ENCODE measurements at places on chromosomes 16 and 17.

GRCh38 chr16:70600730-70601129 is 45.6 kb upstream of the IL34 start:
- DNase-seq = no peak

DNA sequence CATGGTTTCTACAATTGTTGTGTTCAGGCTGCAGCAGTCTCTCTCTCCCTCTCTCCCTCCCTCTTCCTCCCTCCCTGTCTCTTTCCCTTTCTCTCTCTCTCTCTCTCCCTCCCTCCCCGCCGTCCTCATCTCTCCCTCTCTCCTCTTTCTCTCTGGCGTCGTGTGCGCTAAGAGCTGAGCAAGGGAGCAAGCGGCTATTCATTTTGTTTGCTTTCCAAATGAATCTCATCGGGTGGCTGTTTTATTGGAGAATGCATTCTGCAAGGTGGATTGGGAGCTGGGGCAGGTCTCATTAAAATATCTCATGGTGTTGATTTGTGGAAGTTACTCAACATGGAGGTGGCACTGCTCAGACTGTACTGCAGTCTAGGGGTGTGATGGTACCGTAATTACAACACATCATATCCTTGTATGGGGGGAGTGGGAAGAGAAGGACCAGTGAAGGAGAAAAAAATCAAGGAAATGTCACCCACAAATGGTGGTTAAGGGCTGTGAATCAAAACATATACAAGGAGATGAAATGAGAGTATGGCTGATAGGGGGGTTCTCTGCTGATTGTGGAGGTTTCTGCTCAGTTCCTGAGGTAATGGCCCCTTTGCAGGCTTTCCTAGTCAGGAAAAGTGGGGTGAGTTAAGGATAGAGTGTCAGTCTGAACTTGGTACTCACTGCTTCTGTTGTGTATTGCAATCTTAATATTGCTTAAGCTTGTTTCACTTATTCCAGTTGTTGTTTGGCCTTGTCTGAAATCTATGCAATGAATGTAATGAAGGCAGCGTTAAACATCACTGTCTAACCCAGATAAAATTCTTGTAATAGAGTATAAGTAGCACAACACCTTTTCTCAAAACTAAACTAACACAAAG is 2.7 kb downstream of the MSL1 start:
- DNase-seq = no peak

DNA sequence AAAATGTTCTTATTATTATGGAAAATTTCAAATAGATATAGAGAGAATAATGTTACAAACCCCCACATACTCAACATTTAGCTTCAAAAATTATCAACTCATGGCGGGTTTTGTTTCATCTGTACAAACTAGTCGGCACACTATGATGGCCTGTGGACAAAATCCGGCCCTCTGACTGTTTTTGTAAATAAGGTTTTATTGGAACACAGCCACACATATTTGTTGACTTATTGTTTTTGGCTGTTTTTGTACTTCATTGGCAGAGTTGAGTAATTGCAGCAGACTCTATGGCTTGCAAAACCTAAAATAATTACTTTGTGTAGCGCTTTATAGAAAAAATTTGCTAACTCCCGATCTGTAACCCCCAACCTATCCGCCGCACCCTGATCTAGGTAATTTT is 41.4 kb upstream of the CLEC18A start:
- DNase-seq = no peak

DNA sequence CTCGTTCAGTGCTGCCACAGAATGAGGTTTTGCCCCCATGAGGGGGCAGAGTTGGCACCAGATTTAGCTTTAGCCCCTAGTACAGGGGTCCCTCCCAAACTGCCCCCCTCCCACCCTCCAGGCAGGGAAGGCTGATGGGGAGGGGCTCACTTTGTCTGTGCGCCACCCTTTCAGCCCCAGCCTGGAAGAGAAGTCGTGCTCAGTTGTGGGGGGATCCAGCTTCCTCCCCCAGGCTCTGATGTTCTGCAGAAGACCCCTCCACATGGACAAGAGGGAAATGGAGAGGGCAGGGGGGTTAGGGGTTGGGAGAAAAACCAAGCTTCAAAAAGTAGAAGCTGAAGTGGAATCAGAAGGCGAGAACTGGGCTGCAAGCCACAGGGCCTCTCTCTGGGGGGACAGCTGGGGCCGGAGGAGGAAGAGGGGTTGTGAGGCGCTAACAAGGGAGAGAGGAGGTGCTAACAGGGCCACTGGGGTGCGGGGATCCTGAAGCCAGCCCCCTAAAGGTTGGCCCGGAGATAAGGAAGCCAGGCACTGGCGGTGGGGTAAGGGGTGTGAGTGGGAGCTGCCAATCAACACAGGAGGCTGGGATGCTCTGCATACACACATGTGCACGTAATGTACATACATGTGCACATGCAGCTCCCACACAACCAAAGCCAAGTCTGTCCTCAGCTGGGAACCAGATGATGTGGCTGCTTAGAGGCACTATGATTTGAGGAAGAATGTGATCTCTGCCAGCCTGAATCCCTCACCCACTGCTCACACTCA is 7.0 kb upstream of the TMEM92 start:
- DNase-seq = peak; percentile 29

DNA sequence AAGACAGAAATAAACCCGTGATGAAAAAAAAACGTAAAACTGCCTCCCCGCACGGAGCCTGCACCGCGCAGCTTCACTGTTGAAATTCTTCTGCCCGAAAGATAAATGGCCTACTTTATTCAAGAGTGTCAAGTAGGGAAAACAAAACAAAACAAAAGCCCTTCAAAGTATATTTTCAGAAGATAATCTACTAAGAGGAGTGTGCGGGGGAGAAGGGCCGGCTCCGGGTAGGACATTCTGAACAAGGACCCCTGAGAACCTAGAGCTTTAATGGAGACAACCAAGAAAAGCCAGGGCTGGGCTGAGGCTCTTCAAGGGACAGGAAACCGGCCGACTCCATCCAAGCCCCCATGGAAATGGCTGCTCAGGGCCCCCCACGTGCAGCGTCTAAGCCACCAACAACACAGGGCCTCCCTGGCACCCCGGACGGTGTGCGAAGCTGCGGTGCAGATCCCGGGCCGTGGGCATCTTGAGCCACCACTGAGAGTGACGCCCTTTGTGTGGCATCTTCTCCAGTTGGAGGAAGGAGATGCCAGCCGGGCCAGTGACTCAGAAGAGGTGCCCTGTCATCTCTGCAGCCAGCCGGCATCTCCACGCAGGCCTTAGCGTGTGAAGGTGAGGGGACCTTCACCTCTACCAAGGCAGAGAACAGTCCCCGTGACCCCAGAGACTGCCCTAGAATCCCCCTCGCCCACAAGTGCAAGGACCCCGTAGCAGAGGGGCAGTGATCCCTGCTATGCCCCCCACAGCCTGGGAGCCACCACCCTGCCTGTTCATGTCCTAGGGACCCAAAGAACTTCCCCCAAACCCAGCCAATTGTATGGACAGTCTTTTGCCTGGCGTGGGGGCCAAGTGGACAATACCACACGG is 250.8 kb downstream of the C16orf95 start:
- DNase-seq = no peak

DNA sequence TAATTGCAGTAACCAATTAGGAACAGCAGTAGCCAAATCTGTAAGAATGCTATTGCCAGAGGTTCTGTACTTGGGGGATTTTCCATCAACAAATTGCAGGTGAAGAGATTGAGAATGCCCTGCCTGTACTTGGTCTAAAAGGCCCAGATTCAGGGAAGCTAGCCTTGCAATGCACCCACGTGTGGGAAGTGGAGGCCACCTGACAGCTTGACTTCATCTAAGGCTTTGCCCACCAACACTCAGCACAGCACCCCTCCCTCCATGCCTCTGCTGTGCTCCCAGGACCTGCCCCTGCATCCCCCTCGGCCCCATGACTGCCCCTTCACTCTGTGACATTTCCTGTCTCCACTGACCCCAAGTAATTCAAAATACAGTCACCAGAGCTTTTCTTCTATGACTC is 79.1 kb upstream of the CDH5 start:
- DNase-seq = no peak

DNA sequence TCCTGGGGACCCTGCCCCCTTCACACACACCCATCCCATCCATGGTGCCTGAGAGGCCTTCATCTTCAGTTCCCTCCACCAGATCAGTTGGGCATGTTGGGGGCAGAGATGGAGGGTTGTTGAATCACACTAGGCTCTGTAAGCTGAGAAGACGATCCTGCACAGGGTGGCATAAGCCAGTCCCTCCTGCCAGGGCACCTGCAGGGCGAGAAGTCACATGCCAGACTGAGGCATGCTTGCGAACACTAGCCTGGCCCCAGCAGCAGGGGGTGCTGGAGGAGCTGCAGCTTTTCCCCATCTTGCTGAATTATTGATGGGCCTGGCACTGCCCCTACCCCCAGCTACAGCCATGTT is 6.1 kb upstream of the TBX2 start:
- no peak for DNase-seq

DNA sequence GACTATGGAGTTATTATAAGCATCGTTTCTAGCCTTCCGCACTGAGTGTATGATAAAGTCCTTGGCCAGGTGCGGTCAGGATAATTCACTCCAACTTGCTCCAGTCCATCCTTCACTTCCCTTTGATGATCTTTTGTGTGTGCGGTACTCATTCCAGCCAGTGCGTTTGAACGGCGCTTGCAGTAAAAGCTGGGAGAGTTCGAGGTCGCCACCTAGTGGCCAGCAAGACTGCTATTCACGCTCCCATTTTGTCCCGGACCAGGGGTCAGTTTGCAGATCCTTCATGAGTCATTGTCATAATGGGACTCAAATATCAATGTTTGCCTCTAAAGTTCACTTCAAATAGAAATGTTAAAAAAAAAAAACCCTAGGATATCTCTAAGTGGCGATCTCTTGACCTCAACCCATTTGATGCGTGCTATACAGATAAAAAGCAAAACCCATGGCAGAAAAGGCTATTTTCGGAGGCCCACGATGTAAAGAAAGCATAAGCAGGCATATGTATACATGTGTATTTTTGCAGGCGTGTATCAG is 417.1 kb downstream of the TMEM114 start:
- peak; percentile 72 for DNase-seq

- no peak for DNase-seq
Measured at GRCh38 chr16:57649443-57649751, 18.7 kb upstream of the ADGRG3 start.

DNA sequence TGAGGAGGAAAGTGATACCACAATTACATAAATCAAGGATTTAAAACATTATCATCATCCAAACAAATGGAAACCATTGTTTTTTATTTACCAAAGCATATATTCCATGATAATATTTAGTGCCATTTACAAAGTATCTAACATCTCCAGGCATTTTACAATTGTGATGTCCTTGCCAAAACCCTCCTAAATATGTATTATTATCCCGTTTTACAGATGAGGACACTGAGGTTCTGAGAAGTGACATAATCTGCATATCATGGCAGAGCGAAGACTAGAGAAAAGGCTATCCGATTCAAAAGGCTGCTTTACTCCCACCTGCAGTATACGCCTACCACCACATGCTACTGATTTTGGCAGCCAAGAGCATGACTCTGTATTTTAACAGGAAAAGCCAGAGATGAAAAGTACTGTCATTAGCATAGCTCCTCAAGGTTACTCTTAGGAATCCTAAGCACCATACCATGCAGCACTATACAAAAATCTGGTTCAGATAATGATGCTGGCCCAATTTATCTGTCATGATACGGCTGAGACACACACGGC is 301.4 kb downstream of the CA10 start:
- DNase-seq = no peak

Measured in pancreas (tissue), 10 donors.